Stimulated activated CD4-positive, alpha-beta T cell treated with anti-CD3 and anti-CD28 coated beads, Interleukin-1b, Interleukin-23, amount 100 ng/mL, for 1 hour (primary cell): ENCODE measurements at places on chromosomes 6 and 20.

DNA sequence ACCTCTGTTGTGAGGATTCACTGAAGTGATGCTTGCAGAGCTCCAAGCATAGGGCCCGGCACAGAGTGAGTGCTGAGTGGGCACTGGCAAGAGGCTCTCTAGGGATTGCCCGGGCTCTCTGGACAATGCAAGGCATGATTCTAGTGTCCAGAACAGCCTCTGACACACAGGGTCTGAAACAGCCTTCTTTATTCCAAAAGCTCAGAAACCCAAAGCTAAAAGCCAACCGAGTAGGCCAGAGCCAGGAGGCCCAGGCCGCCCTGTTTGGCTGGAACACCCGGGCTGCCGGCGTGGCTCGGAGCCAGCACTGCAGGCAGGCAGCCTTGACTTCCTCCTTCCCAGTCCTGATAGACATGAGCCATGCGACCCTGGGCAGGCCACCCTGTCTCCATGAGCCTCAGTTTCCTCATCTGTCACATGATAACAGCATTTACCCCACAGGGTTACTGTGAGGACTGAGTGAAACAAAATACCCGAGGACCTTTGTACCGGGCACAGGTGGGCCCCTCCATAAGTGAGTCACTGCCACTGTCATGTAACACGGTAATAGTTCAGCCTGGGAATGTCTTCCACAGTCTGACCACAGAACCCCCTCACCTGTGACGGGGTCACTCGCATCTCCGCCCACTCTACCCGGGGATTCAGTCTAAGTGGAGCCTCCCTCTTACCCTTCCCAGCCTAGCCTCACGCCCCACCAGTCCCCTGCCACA lies 51.5 kb downstream of the PTPRT start:
- DNase-seq, result no peak

DNA sequence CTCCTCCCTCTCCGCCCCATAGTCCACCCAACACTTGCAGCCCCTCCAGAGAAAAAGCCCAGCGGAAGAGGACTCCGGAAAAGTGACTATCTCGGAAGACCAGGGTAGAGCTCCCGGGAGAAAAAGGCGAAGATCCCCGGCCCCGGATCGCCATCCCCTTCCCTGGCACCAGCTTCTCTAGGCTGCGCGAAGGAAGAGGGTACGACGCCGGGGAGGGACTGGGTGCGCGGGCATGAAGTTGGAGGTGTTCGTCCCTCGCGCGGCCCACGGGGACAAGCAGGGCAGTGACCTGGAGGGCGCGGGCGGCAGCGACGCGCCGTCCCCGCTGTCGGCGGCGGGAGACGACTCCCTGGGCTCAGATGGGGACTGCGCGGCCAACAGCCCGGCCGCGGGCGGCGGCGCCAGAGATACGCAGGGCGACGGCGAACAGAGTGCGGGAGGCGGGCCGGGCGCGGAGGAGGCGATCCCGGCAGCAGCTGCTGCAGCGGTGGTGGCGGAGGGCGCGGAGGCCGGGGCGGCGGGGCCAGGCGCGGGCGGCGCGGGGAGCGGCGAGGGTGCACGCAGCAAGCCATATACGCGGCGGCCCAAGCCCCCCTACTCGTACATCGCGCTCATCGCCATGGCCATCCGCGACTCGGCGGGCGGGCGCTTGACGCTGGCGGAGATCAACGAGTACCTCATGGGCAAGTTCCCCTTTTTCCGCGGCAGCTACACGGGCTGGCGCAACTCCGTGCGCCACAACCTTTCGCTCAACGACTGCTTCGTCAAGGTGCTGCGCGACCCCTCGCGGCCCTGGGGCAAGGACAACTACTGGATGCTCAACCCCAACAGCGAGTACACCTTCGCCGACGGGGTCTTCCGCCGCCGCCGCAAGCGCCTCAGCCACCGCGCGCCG lies 822 bp downstream of the FOXQ1 start:
- no peak for DNase-seq

DNA sequence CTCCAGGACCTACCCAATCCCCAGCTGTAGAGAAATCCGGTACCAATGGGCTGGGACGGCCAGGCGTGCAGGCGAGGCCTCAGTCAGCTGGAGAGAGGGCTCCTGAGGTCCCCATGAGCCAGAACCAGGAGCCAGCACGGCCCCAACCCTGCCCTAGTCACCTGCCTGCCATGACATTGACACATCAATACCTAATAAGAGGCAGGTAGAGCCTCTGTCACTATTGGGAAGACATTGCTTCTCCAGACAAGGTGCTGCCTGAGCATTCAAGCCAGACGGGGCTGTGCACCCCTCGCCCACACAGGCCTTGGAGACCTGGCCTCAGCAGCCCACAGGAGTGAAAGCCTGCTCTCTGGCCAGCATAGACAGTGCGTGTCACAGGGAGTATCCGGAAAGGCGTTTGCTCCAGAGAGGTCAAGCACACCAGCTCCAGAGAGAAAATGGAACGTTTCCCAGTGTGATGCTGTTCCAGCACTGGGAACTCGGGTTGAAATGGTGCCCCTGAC lies 3.5 kb downstream of the DLL1 start:
- DNase-seq, result no peak

- no peak for DNase-seq
Measured at GRCh38 chr20:57638895-57639236, 18.6 kb upstream of the ZBP1 start.

DNA sequence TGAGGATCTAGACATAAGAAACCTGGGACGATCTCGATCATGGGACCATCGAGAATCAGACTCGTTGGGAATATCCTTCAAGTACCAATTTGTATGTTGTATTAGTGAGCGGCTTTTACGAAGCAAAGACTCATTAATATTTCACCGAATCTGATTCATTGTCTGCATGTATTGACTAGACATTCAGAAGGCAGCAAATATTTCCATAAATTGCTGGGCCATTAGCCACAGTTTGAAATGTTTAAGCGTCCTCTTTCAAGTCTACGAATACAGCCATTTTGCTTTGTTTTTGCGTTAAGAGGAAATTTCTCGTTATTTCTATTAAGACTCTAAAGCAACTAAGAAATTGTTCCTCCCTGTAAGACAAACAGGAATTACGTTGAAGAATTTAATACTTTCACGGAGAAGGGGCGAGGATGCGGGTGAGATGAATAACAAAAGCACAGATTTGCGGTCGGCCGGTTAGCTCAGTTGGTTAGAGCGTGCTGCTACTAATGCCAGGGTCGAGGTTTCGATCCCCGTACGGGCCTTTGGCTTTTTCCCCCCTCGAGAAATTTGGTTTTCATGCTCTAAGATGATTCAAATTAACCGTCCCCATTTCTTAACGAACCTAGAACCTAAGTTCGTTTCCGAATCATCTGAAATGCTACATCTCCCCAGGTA lies 18.5 kb downstream of the POM121L2 start:
- no peak for DNase-seq

DNA sequence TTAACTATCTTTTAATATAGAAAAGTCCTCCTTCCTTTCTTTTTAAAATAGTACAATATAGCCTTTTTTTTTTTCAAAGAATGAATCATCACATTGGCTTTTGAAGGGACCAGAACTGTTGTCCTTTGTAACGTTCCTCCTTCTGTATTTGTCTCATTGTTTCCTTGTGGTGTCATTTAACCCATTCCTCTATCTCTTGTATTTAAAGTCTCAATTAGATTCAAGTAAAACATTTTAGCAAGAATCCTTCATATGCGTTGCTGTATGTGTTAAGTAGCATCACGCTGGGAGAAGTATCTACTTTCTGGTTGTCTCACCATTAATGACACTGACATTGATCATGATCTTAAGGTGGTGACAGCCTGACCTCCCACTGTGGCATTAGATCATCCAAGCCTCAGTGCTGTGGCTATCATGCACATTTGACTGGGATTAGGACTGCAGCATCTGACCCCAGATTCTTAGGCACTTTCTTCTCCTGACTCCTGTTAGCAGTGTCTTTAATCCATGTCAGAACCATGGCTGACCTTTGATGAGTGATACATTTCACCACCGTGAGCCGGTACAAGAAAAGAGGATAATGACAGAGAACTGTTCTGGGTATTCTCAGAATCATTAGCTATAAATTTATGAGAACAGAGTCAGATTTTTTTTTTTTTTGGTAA lies 67.5 kb upstream of the TFB1M start:
- DNase-seq, result no peak

DNA sequence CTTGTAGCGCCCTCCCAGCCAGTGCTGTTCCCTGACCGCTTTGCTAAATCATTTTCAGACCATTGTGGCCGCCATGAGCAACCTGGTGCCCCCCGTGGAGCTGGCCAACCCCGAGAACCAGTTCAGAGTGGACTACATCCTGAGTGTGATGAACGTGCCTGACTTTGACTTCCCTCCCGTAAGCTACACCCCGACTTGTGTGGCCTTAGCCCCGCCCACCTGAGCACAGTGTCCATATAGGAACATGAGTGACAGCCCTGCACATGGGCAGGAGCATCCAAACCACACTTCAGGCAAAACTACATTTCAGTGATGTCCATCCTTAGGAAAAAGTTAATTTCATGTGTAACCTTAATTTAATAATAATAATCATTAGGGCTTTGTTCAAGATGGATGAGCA lies 51.1 kb downstream of the GNAS start:
- DNase-seq, result no peak

GRCh38 chr6:81366972-81367371 lies 385.5 kb downstream of the TENT5A start:
- DNase-seq, result no peak

GRCh38 chr6:54892831-54893230 lies 46.3 kb downstream of the FAM83B start:
- DNase-seq, result no peak

DNA sequence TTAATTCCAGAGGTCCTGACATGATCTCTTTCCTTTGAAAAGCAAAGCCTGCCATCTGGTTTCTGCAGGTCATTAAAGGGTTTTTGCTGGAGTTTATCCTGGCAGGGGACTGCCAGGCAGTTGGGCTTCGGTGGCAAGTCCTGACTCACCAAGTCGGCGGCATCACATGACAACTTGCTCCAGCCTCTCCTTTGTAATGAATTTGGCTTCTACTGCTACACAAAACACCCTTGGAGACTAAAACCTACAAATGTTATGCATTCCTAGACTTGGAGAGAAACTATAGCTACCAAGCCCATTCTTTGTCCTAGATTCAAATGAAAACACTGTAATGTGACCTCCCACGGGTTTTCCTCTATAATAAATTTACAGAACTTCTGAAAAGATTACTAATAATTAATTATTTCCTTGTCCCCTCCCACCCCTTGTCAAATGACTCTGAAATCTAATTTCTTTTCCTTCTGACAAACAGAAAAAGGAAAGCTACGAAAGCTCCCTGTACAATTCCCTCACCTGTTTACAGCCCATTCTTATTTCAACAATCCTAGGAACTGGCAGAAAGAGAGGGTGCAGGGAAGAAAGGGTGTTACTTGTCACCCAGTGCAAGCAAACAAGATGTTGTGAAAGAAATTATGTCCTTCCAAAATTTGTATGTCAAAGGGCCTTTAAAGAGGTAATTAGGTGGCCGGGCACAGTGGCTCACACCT lies 62.9 kb downstream of the QRSL1 start:
- DNase-seq, result no peak

- DNase-seq, result no peak
Measured at GRCh38 chr6:16523606-16524379, 237.5 kb downstream of the ATXN1 start.

- no peak for DNase-seq
Measured at GRCh38 chr20:40689100-40689942, at the start of gene MAFB. MAFB (minus strand) TSS chr20:40689236; CDS start chr20:40688850, 386 bp downstream.

- no peak for DNase-seq
Measured at GRCh38 chr6:36725581-36725980, 28.0 kb downstream of the RAB44 start.

GRCh38 chr6:37731888-37732287 lies 34.2 kb upstream of the MDGA1 start:
- no peak for DNase-seq

DNA sequence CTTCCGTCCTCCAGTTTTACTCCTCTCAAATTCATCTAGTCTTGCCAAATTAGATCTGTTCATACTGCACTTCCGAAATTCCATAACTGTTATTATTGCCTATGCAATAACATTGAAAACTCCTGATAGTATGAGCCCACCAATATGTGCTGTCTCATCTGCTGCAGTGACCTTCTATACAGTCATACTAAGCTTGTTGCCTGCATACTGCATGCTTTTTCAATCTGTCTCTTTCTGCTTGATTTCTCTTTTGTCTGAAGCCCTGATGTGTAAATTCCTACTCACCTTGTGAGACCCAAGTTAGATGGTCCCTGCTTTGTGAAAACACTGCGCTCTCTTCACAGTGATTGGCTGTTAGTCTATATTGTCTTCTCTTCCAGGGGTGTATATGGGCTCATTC lies 1.1 kb downstream of the TBP start:
- no peak for DNase-seq

GRCh38 chr6:11160199-11160598 lies 48.7 kb upstream of the ERVFRD-1 start:
- DNase-seq, result no peak

- DNase-seq, result no peak
Measured at GRCh38 chr20:12748359-12748994, 260.3 kb upstream of the SPTLC3 start.

GRCh38 chr6:35146453-35146852 lies 5.3 kb upstream of the TCP11 start:
- DNase-seq, result no peak

GRCh38 chr20:52104546-52105441 lies 86.8 kb downstream of the ZFP64 start:
- no peak for DNase-seq

- DNase-seq, result no peak
Measured at GRCh38 chr20:11469795-11470435, 447.8 kb upstream of the BTBD3 start.

GRCh38 chr6:107062691-107063090 lies 34.7 kb downstream of the MTRES1 start:
- DNase-seq, result no peak

- no peak for DNase-seq
Measured at GRCh38 chr20:1164871-1165270, 19.9 kb downstream of the TMEM74B start.

DNA sequence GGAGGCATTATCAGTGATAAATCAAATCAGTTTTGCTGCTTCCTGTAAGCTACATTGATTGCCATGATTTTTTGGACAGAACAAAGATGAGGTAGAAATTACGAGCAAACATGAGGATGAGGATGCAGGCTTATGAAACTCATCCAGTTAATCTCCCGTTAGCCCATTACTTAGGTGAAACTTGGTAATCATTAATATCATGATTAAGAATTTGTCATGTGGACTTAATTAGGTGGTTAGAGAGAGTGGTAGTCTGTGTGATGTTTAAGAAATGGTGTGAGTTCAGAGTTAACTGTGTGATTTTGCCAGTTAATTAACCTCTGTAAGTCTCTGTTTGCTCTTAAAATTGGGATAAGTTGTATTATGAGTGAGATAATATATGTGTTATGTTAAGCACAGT lies 62.0 kb downstream of the TSPYL4 start:
- no peak for DNase-seq

GRCh38 chr20:46751856-46752255 lies 42.4 kb downstream of the SLC2A10 start:
- no peak for DNase-seq

- no peak for DNase-seq
Measured at GRCh38 chr20:24789877-24790276, 159.2 kb upstream of the CST7 start.
